Left renal pelvis (tissue), 4 donors: ENCODE measurements at places on chromosomes 12 and 14.

DNA sequence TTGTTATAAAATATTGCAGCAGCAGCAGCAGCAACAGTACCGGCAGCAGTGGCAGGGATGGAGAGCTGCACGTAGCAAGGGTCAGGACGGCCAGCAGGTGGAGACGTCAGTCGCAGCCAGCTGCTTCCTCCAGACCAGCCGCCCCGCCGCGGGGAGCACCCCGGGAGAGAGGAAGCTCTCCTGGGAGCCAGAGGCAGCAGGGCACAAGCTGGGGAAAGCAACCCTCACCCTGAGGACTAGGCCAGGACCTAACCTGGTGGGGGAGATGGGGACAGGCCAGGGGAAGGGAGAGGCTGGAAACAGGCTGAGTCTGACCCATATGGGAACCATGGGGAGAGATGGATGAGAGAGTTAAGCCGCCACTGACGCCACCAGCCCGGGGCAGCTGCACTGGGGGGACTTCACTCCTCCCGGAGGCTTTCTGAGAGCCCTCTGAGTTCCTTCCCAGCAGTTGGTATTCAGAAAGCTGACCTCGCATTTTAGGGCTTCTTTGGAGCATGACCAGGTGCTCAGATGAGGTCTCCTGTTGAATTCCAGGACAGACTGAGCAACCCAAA, 56.3 kb downstream of the SPTB start:
- DNase-seq = no peak

DNA sequence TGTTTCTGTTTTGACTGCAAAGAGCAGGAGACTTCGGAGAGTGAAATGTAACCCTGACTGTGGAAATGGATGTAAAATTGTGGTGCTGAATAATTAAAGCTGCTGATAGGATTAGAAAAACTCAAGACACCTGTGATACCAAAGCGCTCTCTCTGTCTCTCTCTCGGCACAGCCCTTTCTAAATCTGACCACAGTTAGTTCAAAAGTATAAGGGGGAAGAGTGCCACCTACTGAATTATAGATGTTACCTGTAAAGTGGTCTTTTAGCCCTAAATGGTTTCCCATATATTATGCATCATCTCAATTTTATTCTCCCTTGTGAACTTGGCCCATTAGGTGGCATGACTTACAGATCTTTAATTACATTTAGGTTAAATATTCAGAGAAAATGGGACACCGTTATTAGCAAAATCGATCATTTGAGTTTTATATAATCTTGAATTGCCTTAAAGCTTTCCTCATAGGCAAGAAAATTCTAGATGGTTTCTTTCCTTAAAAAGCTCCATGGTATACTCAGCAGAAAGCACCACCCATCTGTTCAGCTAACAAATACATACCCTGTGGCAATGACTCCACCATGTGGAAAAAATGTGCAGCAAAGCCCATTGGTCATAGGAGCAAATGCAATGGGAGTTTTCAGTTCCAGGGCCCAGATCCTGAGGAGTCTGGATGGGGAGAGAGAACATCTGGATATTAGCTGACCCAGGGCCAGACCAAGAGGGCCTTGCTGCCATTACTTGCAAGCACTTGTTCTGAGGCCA, 18.1 kb downstream of the RFC5 start:
- no peak for DNase-seq

DNA sequence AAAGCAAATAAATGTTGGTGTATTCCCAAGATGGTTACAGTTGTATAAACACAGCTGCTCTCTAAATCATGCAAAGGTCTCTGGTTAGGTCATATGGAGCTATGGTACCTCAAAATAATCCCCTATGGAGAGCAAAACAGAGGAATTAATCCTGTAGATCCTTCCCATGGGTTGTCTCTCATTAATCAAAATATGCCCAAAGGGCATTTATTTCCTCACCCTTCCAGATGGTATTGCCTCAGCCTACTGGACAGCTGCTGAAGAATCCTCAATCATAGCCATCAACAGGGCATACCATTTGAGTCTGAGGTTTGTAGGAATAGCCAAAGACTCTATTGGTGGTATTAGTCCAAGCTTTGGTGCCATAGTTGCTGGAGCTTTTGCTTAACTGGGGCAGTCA, 360.9 kb downstream of the RPL10L start:
- DNase-seq = no peak

DNA sequence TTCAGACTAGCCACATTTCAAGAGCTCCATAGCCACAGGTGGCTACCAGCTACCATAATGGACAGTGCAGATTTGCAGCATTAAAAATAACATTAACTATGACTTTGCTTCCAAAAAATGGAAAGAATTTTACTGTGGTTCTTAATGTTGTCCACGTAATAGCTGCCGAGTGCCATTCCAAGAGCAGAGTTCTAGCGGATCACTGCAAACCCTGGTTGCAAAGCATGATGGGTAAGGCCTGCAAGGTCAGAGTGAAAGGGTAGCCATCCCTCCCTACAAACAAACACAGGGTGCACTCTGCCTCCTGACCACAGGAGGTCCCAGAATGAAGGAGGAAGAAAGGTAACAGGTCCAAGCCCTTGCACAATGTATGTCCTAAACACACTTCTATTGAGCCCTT, 157.6 kb downstream of the DPF3 start:
- no peak for DNase-seq

- no peak for DNase-seq
Measured at GRCh38 chr14:55170526-55170925, 20.9 kb downstream of the DLGAP5 start.

DNA sequence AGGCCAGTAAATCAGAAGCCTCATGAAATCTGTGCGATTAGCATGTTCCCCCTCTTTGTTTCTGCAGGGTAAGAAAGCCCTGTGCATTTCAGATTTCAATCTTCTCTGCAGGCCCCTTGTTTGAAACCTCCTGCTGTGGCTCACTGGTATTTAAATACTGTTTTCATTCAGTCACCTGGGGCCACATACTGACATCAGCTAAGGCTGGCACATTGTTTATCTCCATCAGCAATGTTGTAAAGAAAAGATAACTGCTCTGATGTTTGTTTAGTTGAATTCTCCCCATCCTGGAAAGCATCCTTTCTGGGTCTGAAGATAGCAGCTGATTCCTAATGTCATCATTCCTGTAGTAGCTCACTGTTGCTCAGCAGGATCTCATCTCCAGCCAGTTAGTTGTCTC, 554.9 kb downstream of the NRXN3 start:
- no peak for DNase-seq

GRCh38 chr14:63598807-63599206, 42.9 kb downstream of the WDR89 start:
- no peak for DNase-seq

DNA sequence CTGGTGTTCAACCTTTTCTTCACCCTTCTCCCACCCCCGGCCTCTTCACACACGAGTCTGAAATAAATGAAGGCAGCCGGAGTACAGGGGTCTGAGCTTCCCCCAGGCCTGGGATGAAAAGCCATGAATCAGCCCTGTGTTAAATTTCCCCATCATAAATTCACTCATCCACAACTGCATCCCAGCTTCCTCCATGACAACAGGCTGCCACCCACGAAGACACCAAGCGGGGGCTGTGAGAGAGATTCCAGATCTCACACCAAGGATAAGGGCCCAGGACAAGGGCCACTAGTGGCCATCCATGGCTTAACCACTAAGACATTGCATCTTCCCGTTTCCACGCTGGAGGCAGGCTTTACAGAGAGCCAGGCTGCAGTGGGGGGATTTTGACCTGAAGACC, 93.9 kb upstream of the NCOR2 start:
- no peak for DNase-seq

DNA sequence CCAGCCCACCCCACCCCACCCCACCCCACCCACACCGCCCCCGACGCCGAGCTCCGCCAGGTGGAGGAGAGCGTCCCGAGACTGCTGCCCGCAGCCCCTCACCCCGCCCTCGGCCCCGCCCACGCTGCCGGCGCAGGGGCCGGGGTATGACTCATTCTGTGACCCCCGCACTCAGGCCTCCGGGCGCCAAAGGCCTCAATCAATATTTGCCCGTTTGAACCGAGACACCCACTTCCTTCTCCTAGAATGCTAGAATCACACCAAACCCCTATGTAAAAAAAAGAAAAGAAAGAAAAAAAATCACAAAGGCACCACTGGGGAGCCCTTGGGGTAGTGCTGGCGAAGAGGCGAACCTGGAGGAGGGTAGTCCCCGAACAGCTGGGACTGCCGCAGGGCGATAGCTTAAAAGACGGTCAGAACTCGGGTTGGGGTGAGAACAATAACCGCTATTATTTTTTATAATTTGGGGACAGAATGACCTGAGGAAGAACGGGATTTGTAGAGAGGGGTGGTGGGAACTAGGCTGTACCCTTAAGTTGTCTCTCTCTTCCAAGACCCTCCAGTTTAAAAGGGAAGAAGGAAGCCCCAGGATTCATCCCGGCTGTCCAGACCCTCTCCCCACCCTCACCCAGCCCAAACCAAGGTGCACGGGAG, 894 bp downstream of the KRT8 start:
- DNase-seq = no peak

DNA sequence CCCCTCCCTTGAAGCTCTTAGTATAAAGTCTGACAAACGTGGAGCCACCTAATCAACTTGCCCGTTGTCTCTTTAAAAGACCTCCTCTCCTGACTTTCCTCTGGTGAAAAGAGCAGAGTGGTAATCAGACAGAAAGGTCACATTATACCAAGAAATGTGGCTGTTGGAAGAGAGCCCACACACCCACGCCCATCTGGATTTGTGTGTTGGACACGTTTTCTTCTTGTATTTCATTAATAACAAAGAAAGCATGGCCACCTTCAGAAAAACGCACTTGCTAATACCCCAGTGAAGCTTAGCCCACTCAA, 41.3 kb downstream of the CCDC60 start:
- no peak for DNase-seq

DNA sequence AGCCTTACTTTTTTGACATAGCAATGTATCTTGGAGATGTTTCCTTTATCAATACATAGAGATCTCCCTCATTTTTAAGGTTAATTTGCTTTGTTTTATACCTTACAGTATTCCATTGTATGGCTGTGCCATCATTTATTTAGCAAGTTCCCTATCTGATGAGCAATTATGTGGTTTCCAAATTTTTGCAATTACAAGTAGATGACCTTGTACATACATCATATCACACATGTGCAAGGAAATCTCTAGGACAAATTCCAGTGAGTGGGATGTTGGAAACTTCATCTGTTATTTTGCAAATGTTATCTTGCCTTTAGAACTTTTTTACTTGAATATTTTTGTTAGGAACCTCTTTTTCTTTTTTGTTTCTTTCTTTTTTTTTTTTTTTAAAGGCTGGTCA, 49.7 kb downstream of the DRAM1 start:
- no peak for DNase-seq

DNA sequence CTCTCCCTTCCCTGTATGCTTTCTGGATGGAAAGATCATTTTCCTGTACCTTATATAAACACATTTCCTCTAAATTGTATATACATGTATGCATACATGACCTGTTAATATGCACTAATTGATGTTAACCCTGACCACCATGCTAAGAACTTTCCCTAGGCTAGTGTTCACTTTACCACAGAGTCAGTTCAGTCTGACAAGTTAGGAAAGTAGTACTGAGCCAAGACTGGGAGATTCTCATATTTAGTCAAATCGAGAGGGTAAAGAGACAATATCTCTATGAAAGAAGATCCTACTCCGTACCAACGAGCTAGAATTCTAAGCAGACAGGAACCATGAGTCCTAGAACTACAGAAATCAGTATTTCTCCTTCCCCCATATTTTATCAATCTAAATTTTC, 36.8 kb downstream of the ATF7 start:
- DNase-seq = no peak

- no peak for DNase-seq
Measured at GRCh38 chr12:131456301-131457027, 254.4 kb upstream of the SFSWAP start.

DNA sequence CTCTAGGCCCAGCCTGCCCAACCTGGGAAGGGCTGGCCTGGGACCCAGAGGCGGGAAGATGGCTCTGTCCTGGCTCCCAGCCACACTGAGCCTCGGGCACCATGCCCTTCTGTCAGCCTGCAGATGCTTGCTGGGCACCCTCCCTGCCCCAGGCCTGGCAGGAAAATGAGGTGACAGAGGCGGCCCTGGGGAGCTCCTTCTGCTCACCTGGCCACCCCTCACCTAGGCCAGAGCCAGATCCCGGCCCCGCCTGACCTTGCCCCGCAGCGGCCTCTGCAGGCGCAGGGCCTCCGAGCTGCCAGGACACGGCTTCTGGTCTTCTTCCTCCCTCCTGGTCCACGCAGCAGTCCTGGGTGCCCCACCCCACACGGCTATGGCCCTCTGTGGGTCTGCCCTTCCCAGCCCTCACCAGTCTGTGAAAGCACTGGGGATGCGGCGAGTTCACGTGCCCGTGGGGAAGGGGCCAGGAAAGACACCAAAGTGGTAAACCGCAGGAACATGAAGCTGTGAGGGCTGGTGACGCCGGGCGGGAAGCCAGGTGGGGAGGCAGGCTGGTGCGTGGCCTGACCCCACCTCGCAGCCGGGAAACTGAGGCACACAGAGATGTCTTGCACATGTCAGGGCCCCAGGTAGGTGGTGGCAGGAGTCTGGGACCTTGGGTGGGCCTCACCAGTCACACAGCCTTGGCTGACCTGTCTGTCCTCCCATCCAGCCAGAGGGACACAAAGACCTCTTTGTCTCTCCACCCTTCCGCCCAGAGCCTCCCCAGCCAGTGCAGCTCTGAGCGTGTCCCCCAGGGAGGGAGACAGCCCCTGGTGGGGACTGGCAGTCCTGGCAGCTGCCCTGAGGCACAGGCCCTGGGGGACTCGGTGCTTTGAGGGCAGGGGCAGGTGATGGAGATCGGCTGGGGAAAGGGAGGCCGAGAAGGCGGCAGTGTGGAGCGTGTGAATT, 12.8 kb downstream of the BAG5 start:
- no peak for DNase-seq

DNA sequence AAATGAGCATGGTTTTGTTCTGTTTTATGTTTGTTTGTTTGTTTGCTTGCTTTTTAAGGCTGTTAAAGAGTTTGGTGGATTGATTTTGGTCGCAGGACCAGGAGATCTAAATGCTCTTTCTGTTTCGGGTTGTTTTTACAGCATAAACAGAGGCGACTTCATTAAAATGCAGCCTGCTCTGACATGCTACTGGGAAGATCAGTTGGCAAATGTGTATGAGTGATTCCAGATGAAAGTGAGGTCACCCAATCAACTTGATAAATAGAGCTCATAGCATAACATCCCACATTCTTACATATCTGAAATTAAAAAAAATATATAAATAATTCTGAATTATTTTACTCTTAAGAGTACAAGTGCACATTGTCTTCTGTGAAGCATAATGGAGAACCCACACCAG, 947.7 kb downstream of the GALC start:
- DNase-seq = no peak

DNA sequence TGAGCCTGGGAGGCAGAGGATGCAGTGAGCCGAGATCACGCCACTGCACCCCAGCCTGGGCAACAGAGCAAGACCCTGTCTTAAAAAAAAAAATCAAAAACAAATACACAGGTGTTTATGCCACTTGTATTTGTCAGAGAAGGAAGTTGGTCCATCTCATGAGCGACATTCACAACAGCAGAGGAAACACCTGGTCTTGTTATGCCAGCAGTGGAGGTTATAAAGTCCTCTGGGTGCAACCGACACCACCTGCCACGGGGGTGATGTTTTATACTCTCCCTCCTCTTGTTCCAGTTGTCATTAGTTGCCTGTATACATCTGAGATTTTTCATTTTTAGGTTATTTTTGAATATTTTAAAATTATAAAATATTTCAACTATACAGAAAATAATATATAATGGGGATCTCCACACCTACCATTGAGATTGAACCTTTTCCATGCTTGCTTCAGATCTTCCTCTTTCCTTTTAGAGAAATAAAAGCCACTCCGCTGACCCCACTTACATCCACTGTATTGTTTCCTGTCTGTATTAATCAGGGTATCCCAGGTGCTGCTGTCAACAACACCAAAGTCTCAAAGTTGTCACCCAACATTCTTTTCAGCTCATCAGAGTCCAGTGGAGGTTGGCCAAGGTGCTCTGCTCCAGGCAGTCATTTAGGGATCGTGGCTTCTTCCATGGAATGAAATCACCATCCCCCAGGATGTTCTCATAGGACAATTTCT, 65.1 kb downstream of the RNFT2 start:
- no peak for DNase-seq
